ENCODE measurements at places on chromosomes 4 and X.

DNA sequence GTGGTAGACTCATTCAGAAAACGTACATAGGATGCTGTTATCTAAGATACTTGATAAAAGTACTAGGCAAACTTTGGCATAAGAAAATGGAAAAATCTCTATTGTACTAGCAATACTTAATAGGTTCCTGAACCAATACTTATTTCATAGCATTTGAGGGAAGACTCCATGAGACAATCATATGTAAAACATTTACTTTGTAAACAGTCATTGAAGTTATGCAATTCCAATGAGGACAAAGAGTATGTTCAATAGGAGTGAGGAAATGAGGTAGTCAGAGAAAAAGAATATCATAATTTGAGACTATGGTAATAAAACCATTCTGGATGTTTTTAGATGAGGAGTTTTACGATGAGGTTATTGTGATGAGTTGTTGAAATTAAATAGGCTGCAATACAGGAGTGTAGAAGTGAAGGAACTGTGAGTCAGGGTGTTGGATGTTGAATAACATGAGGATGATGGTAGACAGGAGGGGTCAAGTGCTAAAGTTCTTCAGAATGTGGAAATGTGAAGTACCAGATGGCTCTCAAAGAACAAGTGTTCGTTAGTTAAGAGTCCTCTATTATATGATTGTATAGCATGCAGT is 397.9 kb downstream of the PPP3CA start:
- peak; percentile 42 for DNase-seq

DNA sequence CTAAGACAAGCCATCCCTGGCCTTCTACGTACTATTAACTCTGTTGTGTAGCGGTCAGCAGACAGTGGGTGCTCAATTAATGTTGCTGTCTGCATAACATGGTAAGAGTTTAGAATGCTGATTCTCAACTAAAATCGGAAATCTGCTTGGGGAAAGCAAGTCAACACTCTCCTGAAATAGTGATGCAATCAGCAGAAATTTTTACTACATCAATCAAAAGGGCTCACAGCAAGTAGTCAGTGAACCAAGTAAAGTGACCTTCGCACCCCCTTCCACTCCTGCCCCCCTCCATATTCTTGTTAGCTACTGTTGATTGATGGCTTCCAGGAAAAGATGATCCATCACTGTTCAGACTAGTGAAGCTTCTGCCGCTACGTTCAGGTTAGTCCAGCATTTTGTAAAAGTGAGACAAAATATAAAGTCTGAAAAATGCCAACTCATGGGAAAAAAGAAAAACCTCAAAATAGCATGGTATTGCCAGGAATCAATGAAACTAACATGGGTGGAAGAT is 247.9 kb downstream of the HNRNPD start:
- no peak for DNase-seq

DNA sequence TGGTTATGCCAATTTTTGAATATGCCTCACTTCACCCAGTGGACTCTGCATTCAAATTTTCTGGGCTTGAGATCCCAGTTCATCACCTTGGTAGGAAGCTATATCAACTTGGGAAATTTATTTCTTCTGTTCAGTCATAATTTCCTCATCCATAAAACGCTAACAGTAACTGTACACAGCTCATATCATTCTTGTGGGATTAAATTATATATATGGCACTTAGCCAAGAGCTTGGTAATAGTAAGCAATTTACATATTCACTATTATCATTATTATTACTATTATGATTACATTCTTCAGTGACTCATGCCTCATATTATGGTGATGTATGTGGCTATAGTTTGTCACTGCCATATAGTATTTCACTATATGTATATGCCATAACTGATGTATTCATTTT is 177.6 kb downstream of the CPE start:
- no peak for DNase-seq

DNA sequence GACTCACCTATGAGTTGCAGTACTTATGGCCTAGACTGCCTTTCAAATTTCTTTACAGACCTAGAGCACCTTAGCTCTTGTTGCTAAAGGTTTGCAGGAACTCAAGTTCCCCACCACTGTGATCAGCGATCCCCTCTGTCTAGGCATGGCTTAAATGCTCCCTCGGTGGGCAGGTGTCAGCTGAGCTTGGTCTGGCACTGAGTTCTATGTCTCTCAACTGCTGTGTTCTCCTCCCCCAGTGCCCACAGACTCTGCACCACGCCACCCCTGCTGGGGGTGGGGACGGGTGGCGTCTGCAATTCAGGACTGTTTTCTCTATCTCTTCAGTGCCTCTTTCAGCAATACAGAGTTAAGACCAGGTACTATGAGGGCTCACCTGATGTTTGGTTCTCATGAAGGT is 30.5 kb downstream of the TMEM271 start:
- no peak for DNase-seq

- DNase-seq: no peak
Measured at GRCh38 chrX:108224218-108224617, 132.6 kb downstream of the ATG4A start.

- DNase-seq: no peak
Measured at GRCh38 chrX:118521435-118521834, 25.8 kb downstream of the DOCK11 start.

- DNase-seq: no peak
Measured at GRCh38 chr4:77893451-77893850, 30.8 kb downstream of the MRPL1 start.

- DNase-seq: no peak
Measured at GRCh38 chr4:86530183-86530582, 63.9 kb upstream of the PTPN13 start.

DNA sequence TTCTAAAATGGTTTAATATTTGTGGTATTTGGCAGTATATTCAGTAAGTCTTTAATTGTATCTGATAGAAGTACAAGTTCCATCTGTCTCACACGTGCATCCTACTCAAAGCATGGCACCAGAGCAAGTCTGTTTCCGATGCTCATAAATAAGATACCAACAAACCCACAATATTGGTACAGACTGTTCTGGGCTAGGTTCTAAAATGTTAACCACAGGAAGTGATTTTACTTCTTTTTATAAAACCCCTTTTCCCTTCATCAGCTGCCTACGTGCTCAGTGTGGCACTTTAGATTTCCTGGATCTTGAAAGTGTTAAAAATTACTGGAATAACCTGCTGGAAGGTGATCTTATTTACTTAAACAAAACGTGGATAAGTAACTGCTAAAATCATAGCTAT is 165.1 kb downstream of the CFAP299 start:
- DNase-seq: peak; percentile 7

DNA sequence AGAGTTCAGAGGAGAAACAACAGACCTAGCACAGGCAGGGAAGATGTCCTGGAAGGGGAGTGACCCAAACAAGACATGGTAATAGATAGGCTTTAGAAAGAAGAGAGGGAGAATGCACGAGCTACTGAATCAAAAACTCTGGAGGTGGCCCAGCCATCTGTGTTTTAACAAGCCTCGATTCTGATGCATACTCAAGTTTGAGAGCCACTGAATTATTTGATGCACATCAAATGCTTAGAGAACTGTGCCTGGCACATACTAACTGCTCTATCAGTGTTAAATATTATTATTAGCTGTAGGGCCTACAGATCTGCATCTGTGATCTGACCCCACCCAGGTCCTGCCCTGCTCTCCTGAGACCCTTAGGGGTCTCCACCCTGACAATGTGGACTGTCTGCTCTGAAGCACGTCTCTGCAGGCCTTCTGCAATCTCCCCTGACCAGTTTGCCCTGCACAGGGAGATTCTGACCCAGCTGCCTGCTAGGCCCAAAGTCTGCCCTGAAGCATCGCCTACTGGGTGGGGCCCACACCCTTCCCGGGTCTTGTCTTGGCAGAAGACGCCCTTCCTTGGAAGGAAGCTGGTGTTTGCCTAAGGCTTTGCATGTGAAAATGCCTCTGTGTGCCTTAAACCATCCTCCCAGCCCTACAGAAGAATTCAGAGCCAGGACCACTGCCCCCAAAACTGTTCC is 201.5 kb upstream of the KLF3 start:
- DNase-seq: no peak

- DNase-seq: no peak
Measured at GRCh38 chr4:54403700-54404453, 174.8 kb downstream of the PDGFRA start.

- DNase-seq: no peak
Measured at GRCh38 chr4:145186729-145187128, 6.3 kb upstream of the OTUD4 start.

DNA sequence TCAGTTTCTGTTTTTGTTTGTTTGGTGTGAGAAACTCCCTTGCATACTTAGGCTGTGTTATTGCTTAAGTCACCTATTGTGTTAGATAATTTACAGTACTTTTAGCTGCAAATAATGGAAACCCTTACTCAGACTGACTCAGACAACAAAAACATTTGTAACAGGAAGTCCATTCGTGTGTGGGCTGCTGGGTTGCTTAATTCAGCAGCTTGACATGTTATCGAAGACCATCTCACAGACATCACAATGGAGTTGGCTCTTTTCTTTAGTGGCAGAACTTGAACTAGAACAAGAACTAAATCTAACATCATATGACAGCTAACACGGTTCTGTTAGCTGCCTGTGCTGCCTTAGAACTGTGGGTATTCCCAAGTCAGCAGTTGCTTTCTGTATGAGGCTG is 9.9 kb upstream of the GABRE start:
- peak; percentile 84 for DNase-seq

DNA sequence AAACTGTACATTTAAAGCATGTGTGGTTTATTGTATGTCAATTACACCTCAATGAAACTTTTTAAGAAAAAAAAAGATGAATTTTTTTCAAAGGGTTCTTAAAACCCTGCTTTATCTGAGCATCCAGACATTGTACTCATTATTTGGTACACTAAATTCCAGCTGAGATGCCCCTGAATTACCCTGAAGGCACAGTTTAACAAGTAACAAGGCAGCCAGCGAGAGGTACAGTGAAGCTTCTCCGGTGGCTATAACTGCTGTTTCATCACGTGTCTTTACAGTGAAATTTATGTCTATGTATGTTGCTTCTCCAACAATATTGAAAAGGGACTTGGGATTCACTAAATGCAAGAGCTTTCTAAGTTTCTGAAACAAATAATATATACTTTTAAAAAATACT is 15.8 kb downstream of the SLC7A11 start:
- no peak for DNase-seq

DNA sequence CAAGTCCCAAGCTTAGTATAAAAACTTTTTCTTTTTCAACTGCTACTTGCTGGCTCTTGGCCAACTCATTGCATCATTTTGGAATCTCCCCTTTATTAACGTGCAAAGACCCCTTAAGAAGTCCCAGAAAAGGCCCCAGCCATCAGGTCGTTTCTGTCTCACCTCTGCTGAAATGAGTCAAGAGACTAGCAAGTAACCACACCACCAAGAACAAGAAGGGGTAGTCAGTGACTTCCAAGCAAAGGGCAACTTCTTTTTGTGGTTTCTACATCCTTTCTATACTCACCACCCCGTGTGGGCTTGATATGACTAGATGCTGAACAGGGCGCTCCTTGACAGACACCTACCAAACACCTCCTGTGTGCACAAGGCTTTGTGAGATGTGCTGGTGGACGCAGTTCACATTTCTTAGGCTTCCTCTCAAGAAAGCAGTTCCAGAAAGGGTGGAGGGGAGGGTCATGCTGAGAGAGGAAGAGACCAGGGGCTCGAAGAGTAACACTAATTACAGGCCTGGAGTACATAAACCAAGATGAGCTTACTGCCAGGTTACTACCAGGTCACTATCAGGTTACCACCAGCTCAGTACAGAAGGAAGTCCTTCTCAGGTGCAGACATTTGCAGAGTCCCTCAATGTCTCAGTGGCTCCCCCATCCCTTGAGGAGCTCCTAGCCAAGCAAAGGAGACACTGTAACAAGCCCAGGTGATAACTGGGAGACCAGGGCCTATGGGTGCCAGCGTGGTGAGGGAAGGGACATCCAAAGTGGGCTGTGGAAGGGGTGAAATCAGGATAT is 19.3 kb downstream of the JAKMIP1 start:
- no peak for DNase-seq

- DNase-seq: no peak
Measured at GRCh38 chr4:152476796-152477195, 59.1 kb downstream of the FBXW7 start.

GRCh38 chr4:121073004-121073435 is 685 bp upstream of the NDNF start:
- DNase-seq: no peak

DNA sequence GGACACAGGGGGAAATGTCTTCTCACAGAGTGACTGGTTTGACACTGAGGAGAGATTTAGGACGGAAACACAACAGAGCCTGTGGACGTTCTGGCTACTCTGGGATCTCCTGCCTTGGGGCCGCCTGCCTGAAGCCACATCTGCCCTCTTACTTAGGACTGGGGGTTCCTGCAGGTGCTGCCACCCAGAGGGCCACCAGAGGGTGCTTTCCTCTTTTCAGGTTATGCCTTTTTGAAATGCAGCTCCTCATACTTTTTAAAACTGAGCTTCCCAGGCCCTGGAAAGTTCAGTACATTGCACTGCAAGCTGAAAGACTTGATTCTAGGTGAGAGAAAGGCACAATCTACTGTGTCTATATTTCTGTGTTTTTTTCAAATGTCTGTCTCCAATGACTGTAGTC is 92.2 kb upstream of the PGRMC2 start:
- DNase-seq: no peak

GRCh38 chr4:2837904-2838496 is 5.6 kb upstream of the ADD1 start:
- DNase-seq: no peak

GRCh38 chr4:140871368-140871767 is 115.2 kb upstream of the TBC1D9 start:
- DNase-seq: no peak

DNA sequence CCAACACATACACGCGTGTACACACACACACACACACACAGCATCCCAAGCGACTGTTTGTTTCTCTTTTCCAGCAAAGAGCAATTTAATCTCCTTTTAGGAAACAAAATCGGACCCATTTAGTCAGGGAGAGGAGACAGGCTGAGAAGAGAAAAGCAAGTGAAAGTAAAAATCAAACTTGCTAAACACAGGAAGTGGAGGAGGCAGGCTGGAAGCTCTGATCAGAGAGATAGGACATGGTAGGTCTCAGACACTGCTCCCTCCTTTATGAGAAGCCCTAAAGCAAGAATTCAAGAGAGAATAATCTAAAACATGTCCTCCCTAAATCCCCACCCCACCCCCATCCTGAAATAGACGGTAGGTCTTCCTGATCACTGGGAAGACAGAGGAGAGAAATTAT is 62.3 kb downstream of the GPC3 start:
- no peak for DNase-seq

- no peak for DNase-seq
Measured at GRCh38 chrX:150913511-150913910, 15.0 kb upstream of the CD99L2 start.

GRCh38 chr4:85381968-85382367 is 93.0 kb upstream of the ARHGAP24 start:
- DNase-seq: no peak

DNA sequence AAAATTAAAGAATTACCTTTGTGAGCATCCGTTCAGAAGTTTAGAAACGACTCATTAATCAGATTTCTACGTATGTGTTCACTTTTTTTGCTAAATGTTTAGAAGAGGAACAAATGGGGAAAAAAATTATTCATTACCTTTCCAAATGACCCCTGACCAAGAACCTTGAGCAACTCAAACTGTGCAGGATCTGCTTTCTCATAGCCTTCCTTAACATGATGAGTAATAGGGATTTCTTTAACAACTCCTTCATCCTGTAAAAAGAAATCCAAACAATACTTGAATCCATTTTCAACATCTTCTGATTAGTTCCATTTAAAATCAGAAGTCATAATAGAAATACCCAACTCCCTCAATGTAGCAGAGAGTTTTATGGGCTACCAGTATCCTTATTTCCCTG is 32.1 kb downstream of the RPS6KA6 start:
- no peak for DNase-seq
